ENCODE measurements at places on chromosomes 11 and 22.

GRCh38 chr11:42473106-42473505, 838.7 kb upstream of the API5 start:
- DNase-seq: no peak

DNA sequence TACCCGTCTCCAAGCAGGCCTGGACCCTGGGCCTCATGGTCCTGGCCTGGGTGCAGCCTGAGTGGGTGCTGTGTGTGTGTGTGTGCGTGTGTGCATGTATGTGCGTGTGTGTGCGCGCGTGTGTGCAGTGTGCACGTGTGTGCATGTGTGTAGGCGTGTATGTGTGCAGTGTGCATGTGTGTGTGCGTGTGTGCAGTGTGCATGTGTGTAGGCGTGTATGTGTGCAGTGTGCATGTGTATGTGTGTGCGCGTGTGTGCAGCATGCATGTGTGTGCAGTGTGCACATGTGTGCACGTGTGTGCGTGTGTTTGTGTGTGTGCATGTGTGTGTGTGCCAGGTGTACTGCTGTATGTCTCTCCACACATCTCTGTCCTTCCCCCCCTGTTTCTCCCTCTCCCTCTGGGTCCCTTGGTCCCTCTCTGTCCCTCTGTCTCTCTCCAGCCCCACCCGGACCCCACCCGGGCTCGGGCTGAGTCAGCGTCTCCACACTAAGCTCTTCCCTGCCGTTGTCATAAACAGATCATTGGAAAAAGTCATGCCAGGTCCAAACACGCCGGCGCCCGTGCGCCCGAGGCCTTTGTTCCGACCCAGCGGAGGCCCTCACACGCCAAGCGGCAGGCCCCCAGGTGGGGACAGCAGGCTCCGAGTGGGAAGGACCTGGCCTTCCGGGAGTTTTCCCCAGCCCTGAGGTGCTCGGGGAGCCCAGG, 34.0 kb downstream of the WNT7B start:
- no peak for DNase-seq

- DNase-seq: no peak
These were observed 86.4 kb downstream of the DLG2 start for GRCh38 chr11:85540635-85541205.

GRCh38 chr11:123073343-123074057, 11.6 kb upstream of the HSPA8 start:
- no peak for DNase-seq

- no peak for DNase-seq
These were observed 119.4 kb downstream of the HIPK3 start for GRCh38 chr11:33376331-33377310.

DNA sequence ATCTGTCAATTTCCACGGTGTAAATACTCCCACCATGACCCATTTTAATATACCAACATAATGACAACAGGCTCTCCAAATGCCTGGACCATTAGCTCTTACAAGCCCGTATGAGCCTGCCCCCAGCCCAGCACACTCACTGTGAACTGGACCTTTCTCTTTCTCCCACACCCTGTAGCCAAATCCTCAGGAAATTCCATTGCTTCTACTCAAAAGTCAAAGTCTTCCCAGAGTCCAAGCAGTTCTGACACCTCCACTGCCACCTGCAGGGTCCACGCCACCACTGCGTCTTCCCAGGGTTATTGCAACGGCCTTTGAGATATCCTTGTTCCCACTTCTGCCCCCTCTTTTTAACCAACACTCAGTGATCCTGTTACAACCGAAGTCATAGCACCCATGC, 110.1 kb upstream of the ASPHD2 start:
- DNase-seq: no peak

DNA sequence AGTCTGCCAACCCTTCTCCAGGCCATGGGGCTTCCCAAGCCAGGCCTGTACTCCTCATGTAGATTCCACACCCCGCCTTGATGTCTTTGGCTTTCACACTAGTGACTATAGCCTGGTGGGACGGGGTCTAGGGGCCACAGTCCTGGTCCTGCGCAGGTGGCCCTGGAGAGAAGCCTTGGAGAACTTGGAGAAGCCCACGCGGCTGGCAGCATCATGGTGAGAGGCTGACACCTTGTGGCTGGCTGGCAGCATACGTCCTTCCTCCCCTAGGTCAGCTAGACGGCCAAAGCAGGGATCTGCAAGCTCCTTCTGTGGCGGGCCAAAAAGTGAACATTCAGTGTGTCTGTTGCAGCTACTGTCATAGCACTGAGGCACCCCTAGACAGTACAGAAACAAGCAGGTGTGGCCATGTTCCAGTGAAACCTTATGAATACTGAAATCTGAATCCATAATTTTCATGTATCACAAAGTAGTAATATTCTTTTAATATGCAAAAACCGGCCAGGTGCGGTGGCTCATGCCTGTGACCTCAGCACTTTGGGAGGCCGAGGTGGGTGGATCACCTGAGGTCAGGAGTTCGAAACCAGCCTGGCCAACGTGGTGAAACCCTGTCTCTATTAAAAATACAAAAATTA, 42.0 kb downstream of the FAM83F start:
- DNase-seq: no peak

- DNase-seq: no peak
These were observed 192.8 kb upstream of the SORL1-AS1 start for GRCh38 chr11:121645596-121645995.

DNA sequence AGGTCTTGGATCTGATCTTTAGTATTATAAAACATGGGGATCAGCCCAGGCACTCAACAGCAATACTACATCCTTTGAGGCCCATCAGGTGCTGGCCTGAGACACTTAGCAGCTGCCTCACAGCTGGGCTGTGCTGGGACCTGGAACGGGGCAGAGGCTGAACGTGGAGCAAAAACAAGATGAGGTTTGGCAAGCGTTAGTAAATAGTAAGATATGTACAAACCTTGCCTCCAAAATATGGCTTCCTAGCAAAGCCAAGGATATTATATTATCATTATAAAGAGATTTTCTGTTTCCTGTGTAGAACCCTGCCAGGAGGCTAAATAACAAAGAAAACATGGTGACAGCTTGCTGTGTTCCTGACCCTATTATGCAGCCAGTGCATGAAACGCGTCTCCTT, 60.0 kb upstream of the SPON1 start:
- DNase-seq: no peak

GRCh38 chr11:78221396-78222315, 32.9 kb downstream of the USP35 start:
- DNase-seq: no peak

DNA sequence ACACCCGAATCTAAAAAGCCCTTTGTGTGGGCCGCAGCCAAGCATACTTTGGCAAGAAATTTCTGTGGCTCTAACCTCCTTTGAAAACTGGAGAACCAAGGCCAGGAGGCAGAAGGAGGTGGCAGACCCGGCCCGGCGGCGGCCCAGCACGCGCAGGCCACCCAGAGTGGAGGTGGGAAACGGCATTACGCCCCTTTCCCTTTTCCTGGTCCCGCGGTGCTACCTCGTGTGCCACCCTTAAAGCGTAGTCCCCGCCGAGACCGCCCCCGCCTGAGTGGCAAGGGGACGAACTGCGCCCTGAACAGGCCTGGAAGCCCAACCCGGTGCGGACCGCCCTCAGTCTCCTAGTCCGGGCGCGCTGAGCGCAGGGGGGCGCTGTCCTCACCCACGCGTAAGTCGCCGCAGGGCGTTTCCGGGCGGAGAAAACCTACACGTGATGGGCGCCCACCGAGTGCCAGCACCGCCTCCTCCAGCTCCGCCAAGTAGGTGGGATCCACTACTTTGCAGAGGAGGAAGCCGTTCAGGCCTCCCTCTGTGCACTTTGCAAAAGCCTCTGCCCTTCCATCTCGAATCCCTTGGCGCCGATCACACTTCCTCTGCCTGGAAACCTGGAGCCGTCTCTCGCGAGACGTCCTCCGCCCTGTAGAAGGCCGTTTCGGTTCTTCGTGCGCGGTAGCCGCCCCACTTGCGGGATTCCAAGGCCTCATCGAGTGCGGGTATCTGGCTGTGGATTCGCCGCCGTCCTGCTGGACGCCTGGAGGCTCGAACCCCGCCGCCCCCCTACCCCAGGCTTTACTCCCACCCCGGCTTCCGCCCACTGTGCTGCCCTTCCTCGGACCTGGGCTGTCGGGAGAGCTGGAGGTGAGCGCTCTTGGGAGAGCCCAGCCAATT, at the start of gene ACCS:
TSS of gene ACCS (plus strand) at position 430 of the 891 bp plus-strand sequence. CDS start 1,358 bp downstream, outside the sequence.
- peak; percentile 83 for DNase-seq

DNA sequence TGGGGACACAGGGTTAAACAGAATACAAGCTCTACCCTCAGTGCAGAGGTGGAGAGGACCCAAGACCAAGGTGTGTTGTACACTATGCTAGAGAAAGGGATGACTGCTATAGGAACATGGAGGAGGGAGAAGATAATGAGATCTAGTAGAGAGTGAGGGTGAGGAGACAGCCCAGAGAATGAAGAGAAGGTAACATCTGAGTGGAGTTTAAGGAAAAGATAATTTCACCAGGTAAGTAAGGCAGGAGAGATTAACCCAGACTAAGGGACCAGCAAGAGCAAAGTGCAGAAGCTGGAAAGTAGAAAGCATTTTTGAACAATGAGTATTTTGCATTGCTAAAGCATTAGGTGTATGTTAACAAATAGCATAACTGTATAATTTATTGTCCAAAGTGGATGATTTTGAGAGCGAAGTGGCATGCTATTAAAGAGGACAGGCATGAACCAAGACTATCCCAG, 128.8 kb downstream of the RASSF10 start:
- DNase-seq: no peak

GRCh38 chr11:216081-216974, 8.8 kb downstream of the RIC8A start:
- no peak for DNase-seq

DNA sequence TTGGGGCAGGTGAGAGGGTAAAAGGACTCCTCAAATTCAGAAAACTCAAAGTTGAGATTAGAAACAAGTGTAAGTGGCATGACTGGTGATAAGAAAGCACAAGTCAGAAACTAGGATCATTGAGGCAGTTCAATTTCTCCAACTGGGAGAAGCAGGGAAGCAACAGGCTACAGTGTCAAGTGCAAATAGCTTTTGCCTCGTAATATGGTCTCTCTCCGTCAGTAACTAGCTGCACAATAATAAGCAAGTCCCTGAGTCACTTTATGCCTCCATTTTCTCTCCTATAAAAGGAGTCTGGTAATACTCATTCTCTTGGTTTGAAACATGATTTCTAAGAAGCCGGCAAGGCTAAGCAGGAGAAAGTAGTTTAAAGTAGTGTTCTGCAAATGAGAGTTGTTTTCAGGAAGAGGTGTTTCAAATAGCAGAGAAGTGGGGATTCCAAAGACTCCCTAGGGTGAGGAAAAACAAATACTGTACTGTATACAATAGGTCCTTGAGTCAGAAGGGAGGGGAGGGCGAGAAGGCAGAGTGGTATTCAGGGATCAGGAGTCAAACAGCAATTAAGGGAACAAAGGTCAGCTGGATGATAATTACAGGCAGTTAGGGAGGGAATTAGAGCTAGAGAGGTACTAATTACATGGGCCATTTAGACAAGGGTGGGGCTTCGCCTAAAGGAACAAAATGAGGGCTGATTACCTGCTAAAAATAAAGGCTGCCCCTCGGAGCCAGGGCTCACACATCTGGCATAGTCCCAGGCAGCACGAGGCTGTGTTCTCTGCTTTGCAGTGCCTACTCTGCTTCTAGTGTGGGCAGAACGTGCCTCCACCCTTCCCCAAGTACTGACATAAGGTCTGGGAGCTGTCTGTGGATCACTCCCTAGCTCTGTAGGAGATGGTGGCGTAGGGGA, 96.0 kb upstream of the BDNF start:
- DNase-seq: no peak

DNA sequence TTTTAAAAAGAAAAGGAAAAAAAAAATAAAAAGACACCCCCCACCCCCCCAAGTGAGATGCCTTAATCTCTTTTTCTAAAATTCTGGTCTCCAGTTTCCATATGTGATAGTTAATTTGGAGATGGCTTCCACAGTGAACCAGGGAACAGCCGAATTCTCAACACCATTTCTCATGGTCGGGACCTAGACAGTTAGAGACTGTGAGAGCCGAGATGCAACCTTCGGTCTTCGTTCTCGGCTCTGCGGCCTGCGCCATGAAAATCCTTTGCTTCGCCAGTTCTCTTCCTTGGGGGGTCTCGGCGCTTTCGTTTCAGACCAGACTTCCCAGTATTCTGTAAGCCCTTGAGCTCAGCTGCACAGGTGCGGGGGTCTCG, 723 bp downstream of the CACNG2 start:
- no peak for DNase-seq

- no peak for DNase-seq
These were observed at the start of gene CST6 for GRCh38 chr11:66011785-66012303. CST6 (plus strand) TSS chr11:66012008; CDS start chr11:66012045, 37 bp downstream.

GRCh38 chr11:1051356-1052132, 15.0 kb upstream of the MUC6 start:
- DNase-seq: no peak

DNA sequence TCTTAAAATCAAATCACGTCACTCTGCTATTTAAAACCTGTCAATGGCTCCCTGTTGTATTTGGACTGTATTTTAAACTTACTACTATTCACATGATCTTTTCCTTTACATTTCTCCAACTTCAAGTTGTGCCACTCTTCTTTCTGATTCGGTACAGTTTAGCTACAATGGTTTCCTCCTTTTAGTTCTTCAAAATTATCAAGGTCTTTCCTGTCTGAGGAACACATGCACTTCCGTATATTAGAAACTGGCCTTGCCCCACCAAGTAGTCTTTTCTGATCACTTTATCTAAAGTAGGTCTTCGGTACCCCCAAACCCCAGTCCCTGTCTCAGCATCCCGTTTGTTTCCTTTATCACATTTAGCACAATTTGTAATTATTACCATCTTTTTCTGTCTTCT, 81.8 kb downstream of the MTMR3 start:
- DNase-seq: no peak

DNA sequence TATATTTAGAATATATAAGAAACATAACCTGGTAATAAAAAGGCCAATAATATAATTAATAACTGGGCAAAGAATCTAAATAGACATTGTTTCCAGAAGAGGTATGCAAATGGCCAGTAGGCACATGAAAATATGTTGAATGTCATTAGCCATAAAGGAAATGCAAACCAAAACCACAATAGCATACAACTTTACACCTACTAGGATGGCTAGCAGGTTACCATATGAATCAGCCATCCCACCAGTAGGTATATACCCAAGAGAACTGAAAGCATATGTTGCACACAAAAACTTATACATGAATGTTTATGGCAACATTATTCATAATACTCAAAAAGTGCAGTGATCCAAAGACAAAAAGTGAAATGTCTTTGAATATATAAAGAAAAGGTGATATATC, 2.7 kb upstream of the OR2D2 start:
- DNase-seq: no peak

- no peak for DNase-seq
These were observed 67.2 kb downstream of the SGSM1 start for GRCh38 chr22:24873226-24873625.

DNA sequence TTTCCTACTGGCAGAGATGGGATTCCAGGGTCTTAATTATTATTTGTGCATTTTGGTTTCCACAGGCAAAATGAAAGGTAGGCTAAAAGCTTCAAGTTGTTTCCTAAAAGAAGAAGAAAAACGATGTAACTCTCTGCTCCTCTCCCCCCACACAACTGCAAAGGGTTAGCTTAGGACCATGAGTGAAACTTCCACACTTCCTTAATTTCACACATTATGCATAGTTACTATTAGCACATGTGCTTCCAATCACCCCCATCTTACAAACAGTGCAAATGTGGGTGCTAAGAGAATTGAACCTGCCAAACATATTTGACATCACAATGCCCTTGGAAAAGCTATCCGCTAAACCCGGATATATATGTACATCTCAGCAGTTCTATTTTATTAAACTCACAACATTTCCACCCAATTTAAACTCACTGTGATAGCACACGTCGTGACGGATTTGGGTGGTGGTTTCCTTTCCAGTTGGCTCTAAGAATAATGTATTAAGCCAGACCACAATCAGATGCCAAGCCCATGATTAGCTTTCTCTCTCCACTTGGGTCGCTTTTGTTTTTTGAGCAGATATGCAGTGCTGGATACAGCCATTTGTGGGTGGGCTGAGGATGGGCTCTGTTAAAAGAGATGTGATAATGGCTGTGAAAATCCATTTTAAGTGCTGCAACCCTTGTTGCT, 245.0 kb upstream of the POU2AF2 start:
- no peak for DNase-seq
